Islet precursor cell (in vitro differentiated cells): ENCODE measurements at places on chromosomes 12 and 14.
A peak's percentile ranks its signal among the peaks of the same experiment; 100 is the strongest.

- peak; percentile 83 for DNase-seq
These were observed 52.3 kb downstream of the NEUROD4 start for GRCh38 chr12:55072083-55072482.

DNA sequence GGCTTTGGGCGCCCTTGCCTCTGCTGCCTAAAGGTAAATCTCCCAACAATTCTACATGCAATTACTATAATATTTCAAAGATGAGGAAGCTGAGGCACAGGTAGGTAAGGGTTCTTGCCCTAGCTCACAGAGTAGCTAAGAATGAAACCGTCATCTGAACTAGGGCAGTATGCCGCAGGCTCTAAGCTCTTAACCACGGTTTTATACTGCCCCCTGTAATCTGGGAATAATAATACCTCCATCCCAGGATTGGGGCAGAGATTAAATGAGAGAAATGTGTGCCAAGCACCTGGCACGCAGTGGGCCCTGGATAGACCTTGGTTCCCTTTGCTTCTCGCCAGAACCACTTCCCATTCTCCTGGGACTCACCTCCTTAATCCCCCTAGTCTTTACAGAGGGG is 1.5 kb upstream of the HRK start:
- no peak for DNase-seq

GRCh38 chr14:47596860-47597259 is 78.5 kb downstream of the MDGA2 start:
- no peak for DNase-seq

GRCh38 chr14:23052671-23053070 is 4.6 kb downstream of the CDH24 start:
- no peak for DNase-seq

- DNase-seq: no peak
These were observed 981.4 kb downstream of the FSCB start for GRCh38 chr14:43525658-43526057.

DNA sequence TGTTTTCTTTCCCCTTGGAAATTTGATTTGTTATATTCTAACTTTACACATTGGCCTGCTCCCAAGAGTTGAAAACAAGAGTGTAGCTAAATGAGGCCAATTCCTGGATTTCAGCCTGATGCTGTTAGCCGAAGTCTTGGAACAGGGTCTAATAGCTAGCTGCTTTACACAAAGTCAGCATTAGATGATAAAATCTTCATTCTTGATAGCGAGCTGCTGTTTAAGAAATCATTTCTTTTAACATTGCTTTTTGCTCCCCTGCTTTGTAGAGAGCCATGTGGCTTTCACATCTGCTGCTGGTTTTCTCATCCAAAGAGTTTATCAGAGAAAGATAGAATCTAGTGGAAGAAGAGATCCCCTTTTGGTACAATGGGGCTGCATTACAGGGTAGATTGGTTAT is 22.3 kb downstream of the FBXW8 start:
- peak; percentile 6 for DNase-seq

GRCh38 chr12:80032946-80033345 is 66.4 kb upstream of the OTOGL start:
- no peak for DNase-seq

DNA sequence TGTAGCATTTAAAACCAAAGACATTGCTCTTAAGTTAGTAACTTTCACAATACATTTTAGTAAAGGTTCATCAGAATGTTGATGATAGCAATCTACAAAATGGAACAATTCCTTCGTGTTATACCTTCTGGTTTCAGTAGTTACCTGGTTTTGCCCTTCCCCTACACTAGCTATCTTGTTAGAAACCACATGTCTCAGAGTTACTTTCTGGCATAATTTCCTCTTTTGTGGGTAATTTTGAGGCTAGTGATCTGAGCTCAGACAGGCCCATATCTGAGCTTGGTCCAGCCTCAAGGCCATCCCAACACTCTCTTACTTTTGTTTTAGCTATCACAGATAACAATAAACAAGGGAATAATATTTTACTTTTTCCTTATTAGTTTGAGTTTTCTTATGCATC is 196.9 kb downstream of the KITLG start:
- no peak for DNase-seq

DNA sequence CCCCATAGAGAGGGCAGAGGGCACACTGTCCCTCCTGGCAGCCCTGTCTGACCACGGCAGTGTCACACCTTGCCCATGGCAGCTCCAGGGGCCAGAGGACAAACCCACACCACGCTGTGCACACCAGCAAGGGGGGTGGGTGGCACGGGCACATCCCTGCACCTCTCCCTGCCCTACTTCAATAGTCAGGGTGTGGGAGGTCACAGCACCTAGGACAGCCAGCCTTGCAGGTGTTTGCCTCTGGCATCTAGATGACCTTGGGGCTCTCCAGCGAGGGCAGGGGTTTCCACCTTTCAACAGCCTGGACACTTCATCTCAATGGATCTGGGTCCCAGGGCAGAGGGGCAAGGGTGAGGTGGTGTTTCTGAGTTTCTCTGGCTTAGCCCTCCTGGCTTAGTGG is 69.2 kb downstream of the LGMN start:
- DNase-seq: no peak

GRCh38 chr14:80522411-80522810 is 311.1 kb upstream of the DIO2 start:
- no peak for DNase-seq

DNA sequence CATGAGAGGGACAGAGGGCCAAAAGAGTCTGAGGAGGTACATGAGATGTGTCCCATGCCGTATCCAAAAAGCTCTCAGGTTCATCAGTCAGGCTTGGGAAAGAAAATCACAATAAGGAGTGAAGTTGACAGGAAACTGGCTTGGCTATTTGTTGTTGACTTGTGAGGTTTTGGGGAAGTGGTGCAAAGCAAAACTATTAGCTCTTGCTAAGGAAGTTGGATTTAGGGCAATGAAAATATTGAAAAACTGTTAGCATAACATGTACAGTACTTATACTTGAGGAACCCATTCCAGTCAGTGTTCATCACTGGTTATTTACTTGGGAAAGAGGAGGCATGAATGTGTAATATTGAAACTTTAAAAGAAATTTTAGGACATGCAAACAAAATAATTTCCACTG is 145.9 kb downstream of the DUSP6 start:
- no peak for DNase-seq

DNA sequence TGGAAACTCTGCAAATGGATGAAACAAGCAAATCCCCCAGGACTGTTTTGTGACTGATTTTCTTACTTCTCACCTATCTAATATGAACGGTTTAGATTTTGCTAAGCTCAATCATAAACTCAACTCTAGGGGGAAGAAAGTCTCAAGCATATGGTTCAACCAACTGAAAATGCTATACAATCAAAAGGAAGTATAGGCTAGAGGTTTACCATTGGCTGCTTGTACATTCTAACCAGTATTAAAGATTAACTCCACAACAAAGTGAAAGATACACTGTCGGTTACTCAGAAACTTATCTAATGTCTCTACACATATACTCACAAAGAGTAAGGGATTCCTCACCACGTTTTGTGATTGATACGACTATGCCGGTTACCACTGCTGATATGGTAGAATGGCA is 281.8 kb upstream of the SOX5 start:
- no peak for DNase-seq

DNA sequence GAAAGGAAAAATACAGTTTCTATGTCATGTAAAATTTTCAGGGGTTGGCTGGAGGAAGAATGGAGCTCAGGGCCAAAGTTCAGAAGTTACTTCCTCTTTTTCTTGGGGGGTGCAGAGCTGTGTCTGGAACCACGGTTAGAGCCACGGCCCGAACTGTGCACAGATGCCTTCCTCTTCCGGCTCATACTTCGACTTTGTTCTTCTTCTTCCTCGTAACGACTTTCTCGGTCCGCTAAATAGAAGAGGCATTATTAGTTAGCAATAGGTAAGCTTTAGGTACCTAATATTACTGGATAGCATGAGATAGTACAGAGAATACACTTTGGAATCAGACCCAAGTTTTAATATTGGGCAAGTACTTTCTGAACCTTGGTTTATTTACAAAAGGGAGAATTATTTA is 31.2 kb downstream of the SUPT16H start:
- no peak for DNase-seq

DNA sequence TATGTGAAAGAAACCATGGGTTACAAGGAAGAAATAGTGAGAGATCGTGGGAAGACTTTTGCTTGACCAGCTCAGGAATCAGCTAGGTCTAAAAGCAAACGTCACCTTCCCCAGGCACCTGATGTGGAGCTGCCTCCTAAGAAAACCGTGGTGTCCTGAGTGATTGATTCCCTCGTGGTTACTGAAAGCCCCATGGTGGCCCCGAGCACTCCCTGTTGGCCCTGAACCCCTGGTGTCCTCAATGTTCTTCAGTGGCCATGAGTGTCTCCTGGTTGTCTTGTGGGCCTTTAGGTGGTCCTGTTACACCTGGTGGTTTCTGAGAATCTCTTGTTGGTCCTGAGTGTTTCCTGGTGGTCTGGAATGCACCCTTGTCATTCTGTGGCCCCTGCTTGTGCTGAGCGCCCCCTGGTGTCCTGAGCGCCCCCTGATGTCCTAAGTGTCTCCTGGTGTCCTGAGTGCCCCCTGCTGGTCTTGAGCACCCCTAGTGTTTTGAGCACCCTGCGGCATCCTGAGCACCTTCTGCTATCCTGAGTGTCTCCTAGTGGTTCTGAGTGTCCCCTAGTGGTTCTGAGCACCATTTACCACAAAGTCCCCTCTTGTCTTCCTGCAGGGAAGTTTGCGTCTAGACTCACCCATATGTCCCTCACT is 518.7 kb downstream of the TMEM121 start:
- no peak for DNase-seq

DNA sequence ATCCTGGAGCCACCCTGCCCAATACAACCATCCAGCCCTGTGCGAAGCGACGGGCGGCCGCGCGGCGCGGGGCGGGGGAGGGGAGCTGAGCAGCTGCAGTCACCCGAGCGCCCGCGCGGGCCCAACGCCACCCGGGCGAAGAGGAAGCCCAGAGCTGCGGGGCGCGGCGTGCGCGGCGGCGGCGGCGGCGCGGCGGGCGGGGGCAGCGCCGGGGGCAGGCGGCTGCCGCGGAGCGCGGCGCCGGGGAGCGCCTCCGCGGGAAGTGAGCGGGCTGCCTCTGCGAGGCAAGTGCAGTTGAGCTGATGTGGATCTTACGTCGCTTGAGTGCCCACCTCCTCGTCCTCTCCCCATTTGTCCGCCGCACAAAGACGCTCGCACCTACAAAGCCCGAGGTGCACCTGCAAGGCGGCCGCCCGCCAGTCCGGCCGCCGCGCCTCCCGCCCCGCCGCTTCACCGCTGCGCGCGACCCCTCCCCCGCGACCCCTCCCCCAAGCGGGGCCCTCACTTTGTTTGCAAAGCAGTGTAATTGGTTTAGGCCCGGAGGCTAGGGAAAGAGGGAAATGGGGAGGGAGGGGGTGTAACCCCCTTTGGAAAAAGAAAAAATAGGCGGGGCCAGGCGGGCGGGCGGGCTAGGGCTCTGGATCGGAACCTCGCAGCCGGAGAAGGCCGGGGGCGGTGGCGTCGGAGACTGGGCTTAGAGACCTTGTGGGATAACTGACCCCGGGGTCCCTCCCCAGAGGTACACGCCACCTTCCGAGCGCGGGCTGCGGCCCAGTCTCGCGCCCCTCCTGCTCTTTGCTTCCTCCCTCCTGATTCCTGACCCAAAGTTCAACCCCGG is at the start of the genes FOXA1 and TTC6:
Gene FOXA1 (minus strand): TSS at position 279 of the 838 bp plus-strand sequence. CDS start 277 bp downstream, at position 2.
Gene TTC6 (plus strand): TSS at position 659 of the 838 bp plus-strand sequence. CDS start 26,436 bp downstream, outside the sequence.
- DNase-seq: peak; percentile 65

DNA sequence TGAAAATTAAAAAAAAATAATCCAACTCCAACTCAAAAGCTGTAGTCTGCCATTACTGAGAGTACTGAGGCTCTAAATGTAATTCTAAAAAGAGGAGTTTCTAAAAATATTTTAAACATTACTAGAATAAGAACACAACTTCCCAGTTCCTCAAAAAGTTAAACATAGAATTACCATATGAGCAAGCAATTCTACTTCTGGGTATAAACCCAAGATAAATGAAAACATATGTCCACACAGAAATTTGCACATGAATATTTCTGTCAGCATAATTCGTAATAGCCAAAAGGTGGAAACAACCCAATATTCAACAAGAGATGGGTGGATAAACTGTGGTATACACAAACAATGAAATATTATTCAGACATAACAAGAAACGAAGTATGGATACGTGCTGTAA is 15.0 kb upstream of the NR2C1 start:
- no peak for DNase-seq
